ENCODE measurements at places on chromosomes 12 and 14.

- no peak for DNase-seq
Observed at GRCh38 chr14:22641846-22642245, 2.3 kb downstream of the OR6J1 start.

GRCh38 chr12:80590085-80590484 lies 117.3 kb upstream of the MYF6 start:
- no peak for DNase-seq

- no peak for DNase-seq
Observed at GRCh38 chr14:88032373-88032772, 27.4 kb downstream of the GPR65 start.

DNA sequence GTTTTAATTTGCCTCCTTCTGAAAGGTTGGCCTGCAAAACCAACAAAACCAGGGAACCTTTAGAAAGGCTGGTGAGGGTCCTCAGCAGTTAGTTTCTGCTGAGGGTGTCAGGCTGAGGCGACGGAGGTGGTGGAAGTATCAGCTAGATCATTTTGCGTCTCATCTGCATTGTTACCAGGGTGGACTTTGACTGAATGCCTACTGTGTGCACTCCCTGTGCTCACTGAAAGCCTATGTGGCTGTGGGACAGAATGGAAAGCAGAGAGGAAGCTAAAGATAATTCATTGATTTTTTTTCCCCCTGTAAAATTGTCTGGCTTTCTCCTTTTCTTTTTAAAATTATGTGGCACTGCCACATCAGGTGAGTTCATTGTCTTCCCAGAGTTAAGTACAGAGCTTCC lies 68.4 kb upstream of the SRSF5 start:
- no peak for DNase-seq

GRCh38 chr12:104634852-104635251 lies 178.1 kb downstream of the CHST11 start:
- no peak for DNase-seq

- no peak for DNase-seq
Observed at GRCh38 chr12:66111605-66112004, 18.9 kb downstream of the LLPH start.

- DNase-seq, result no peak
Observed at GRCh38 chr12:38391007-38391406, 74.4 kb downstream of the ALG10B start.

- no peak for DNase-seq
Observed at GRCh38 chr14:61861320-61861865, 99.2 kb downstream of the SNAPC1 start.

DNA sequence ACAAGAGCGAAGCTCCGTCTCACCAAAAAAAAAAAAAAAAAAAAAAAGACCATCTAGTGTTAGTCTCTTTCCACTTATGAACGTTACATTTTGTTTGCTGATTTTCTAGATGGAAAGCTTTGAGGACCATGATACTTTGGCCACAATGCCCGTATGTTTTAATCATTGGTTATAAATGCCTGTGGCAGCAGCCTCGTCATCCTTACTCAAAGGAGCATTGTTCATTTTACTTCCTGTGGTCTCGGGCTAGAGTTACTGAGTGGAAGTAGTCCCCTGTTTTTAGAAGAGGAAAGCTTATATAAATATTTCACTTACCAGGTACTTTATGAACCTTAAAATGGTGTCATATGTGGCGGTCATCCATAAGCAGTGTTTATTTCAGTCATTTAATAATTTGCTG lies 359.9 kb downstream of the AEBP2 start:
- DNase-seq, result no peak

DNA sequence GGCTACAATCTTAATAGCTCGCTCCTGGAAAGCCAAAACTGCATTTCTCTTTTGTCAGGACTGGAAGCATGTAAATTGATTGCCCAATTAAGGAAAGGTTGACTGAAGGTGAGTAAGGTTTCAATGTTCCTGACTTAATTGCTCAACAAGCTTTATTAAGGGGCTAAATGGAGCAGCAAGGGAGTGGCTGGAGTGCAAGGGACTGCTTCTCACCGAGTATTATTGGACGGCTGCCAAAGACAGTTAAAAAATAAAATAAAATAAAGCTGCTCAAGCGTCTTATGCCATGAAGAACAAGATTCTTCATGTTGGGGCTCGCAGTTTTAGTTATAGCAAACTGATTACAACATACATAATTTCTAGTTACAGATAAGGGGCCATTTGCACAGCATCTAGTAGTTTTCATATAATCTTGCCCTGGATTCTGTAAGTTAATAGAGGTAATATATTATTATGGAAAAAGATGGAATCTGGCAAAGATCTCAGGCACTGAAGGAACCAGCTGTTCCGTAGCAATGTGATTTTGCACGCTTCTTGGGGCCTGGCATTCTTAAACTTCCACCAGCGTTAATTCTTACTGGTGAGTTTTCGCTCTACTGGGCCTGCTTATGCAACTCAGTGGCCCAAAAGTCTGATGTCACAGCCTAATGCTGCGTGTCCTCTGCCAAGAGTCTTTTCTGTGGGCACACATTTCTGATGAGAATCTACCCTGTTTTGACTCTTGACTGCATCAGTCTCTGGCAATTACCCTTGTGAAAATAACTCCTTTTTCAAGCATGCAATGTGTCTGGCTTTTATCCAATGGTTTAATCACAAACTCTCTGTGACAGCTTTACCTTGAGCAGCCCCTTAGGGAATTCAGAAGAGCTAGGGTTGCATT lies 108.5 kb downstream of the SLC38A1 start:
- DNase-seq, result peak; percentile 85

DNA sequence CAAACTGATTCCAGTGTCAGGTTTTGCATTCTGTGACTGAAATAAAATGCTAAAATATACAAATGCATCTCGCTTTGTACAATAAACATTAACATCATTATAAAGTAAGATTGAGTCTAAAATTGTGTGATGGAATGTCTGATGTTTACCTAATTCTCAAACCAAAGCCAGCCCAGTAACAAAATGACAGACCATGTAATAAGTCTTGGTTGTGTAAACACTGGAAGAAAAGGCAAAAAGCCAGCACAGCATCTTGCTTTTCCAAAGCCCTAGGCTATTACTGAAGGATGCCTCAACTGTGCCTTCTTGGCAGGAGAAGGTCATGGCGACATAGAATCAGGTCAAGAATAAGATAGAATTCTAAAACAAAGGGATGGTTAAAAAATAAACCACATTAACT lies 169.6 kb downstream of the EGLN3 start:
- DNase-seq, result no peak

GRCh38 chr12:94147387-94147990 lies 888 bp upstream of the PLXNC1 start:
- no peak for DNase-seq

DNA sequence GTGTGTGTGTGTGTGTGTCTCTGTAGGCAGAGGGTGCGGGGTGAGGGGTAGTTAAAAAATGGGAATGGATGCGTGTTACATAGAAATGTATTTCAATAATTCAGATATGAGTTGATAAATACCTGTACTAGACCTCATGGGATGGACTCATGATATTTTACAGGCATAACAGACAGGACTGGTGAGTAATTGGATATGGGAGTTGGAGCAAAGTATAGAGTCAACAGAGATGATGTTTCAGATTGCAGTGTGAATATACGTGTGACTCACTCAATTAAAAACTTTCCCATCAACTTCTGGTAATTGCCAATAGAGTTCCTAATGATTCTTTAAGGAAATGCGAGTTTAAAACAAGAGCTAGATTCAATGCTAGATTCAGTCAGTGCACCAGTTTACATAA lies 711.9 kb downstream of the C12orf50 start:
- no peak for DNase-seq

- DNase-seq, result no peak
Observed at GRCh38 chr12:49206389-49206788, 17.5 kb upstream of the TUBA1A start.

- DNase-seq, result no peak
Observed at GRCh38 chr12:126424696-126425095, 1359.5 kb downstream of the AACS start.

GRCh38 chr12:111529424-111530368 lies 69.4 kb downstream of the ATXN2 start:
- DNase-seq, result no peak

DNA sequence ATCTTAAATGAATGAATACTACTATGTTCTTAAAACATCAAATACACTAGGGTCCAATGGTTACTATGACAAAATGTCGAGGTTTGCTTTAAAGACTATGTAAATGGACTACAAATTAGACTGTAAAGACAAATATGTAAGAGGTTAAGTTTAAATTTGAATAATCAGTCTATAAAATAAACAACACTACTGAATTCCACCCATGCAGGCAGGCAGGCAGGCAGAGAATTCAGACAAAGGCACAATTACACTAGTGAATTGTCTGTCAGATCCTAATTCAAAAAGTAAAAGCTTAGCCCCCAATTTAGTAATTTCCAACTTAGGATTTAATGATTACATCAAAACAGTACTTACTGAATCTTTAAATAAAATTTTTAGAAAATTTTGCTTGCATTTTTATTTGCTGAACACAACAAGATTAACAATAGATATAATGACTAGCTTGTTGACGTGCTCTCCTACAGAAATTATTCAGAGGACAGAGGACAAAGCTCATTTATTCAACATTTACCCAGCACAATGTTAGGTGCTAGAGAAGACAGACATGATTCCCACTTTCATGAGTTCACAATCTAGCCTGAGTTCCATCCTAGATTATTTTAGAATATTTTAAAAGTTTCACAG lies 97.4 kb downstream of the CDK17 start:
- DNase-seq, result no peak

DNA sequence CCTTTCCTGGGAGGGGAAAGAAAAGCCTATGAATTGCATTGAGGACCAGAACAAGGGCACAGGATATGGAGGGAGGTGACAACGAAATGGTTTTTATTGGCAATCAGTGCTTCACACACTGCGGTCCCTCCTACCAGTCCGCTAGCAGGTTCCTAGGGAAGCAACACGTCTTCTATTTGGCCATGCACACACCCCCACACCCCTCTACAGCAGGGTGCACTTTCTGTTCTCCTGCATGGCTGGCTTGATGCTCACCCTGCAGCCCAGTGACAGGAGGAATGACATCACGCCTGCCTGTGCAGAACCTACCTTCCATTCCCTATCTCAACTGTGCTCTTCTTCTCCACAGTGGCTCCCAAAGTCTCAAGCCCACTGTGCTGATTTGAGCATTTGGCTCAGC lies 57.9 kb downstream of the TTC9 start:
- DNase-seq, result no peak

DNA sequence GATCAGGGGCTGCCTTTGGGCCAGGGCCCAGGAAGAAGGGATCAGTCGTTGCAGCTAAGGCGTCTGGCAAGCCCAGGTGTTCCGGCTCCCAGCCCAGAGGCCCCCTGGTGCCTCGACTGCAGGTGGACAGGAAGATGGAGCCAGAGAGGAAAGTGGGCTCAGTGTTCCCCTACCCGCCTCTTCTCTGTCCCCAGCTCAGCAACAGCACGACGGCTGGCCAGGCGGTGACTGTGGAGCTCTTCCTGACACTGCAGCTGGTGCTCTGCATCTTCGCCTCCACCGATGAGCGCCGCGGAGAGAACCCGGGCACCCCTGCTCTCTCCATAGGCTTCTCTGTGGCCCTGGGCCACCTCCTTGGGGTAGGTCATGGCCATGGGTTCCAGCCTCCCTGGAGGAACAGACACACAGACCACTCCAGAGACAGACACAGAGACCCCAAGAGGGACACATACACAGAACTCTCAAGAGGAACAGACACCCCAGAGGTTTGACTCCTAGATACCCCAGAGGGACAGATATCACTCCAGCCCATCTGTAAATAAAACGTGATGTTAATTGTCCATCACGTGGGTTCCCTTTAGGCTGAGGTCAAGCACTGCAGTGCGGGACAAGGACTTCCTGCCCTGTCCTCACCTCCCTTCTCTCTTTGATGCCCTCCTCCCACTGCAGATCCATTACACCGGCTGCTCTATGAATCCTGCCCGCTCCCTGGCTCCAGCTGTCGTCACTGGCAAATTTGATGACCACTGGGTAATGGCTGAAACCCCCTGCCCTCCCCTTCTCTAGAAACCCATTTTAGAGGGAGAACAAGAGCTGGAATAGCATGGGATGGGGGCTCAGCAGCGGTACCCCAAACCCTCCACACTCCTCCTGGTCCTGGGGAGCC lies 3.7 kb downstream of the AQP2 start:
- DNase-seq, result no peak

DNA sequence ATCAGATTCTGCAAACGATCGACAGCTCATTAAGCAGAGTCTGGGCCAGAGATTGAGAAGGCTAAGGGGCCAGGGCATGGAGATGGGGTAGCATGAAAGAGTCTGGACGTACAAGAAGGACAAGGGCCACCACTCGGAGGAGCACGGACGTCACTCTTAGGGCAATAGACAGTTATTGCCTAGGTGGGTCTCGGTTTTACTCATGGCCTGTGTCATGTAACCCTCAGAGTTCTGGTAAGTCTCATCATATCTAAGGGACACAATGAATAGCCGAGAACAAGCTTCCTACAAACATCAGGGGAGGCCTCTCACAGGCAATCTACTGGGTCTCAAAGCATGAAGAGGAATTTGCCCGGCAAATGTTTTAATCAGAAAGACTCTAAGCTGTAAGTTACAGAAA lies 30.4 kb upstream of the ITPK1 start:
- DNase-seq, result no peak

DNA sequence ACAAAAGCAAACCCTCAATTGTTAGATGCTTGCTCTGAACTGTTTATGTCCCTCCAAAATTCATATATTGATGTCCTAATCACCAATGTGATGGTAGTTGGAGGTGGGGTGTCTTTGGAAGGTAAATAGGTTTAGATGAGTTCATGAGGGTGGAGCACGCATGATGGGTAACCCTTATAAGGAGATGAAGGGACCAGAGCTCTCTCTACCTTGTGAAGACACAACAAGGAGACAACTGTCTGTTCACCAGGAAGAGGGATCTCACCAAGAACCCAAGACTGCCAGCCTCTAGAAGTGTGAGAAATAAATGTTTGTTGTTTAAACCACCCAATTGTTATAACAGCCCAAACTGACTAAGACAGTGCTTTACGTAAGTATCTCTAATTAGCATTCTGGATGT lies 27.0 kb downstream of the DHRS2 start:
- no peak for DNase-seq

- no peak for DNase-seq
Observed at GRCh38 chr14:57122129-57122528, 146.6 kb downstream of the EXOC5 start.

GRCh38 chr14:101230161-101230850 lies 326.8 kb upstream of the RTL1 start:
- DNase-seq, result no peak

- DNase-seq, result no peak
Observed at GRCh38 chr14:34501004-34501580, 38.4 kb downstream of the EAPP start.

- no peak for DNase-seq
Observed at GRCh38 chr14:38243696-38244240, 12.1 kb downstream of the CLEC14A start.

- DNase-seq, result no peak
Observed at GRCh38 chr12:52122904-52123303, 43.4 kb downstream of the SMIM41 start.

- DNase-seq, result no peak
Observed at GRCh38 chr14:19878029-19878642, 3.2 kb downstream of the OR4K2 start.
